ENCODE measurements at places on chromosomes 3 and 15.

DNA sequence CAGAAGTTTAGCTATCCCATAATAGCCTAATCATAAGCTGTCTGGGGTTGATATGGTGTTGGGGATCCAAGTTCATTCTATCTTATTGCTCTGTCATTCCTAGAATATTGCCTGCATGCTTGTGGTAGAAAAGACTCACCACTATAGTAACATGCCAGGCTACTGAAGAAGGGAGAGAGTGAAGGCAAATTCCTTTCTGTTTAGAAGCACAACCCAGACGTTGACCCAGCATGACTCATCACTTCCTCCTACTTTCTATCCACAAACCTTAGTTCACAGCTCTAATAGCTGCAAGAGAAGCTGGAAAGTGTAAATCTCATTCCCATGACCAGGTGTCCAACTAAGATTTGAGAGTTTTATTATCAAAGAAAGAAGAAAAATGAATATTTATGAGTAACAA, 57.8 kb upstream of the NMD3 start:
- peak; percentile 94 for DNase-seq

- DNase-seq = peak; percentile 56
Observed at GRCh38 chr15:78061963-78062427, 15.5 kb downstream of the TBC1D2B start.

- DNase-seq = no peak
Observed at GRCh38 chr15:88463870-88464532, 3.2 kb downstream of the MRPL46 start.

- no peak for DNase-seq
Observed at GRCh38 chr3:77139624-77140023, 99.7 kb downstream of the ROBO2 start.

DNA sequence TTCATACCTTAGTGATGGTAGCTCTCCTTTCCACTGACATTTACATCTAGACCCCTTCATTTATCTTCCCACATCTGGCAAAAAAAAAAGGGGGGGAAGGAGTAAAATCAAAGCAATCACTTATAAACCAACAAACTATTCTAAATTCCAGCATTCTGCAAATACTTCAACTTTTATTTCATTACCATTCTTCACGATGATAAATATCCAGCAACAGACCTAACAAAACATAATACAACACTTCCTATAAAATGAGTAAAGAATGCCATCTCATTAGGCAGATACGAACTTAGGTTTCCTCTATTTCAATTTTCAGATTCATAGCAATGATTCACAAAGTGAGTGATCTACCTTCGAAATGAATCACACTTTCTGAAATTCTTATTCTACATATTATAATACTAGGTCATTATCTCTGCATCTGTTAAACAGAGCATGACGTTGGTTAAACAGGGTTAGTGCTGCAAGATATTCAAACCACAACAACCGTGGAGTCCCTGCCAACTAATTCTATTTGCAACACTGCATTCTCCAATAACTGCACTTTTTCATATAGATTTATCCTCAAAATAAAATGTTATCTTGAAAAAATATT, at the start of gene LRRFIP2:
Gene LRRFIP2, minus strand, starts transcription at position 51 of the 595 bp plus-strand sequence. CDS start 25,599 bp downstream, outside the sequence.
- peak; percentile 93 for DNase-seq

- DNase-seq = no peak
Observed at GRCh38 chr3:62094461-62094860, 278.9 kb downstream of the FEZF2 start.

DNA sequence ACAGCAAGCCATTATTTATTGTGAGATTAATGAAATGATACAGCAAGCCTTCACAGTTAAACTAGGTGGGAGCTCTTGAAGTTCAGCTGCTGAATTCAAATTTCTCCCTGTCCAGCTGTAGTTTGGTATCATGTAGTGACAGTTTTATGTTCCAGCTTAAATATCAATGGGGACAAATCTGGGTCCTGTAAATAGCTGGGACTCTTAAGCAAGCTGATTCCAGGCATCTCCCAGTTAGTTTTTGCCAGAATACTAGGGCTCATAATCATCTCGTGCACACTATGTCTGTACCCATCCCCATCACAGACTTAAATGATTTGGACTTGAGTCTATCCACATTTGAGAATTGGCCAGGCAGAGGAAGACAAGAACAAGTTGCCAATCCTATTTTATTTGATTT, 27.9 kb upstream of the NIT2 start:
- DNase-seq = no peak

GRCh38 chr15:66673410-66674322, 28.4 kb upstream of the SMAD6 start:
- DNase-seq = peak; percentile 21

- no peak for DNase-seq
Observed at GRCh38 chr3:169822540-169822939, 9.8 kb upstream of the LRRC34 start.

DNA sequence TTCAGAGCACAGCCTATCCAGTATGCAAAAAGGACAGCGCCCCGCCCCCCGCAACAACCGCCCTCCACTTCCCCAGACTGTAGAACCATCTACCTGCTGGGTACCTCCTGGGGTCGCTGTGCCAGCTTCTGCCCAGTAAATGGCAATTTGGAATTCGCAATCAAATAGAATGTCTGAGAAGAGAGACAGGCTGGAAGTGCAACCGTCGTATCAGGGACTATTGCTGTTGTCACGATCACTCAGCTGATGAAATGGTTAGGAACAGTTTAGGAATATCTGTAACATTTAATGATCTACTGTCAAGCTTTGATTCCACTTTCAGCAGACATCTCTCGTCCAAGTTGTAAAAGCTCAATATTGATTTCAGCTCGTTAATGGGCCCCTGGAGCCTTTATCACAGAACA, 13.3 kb upstream of the PARL start:
- no peak for DNase-seq

DNA sequence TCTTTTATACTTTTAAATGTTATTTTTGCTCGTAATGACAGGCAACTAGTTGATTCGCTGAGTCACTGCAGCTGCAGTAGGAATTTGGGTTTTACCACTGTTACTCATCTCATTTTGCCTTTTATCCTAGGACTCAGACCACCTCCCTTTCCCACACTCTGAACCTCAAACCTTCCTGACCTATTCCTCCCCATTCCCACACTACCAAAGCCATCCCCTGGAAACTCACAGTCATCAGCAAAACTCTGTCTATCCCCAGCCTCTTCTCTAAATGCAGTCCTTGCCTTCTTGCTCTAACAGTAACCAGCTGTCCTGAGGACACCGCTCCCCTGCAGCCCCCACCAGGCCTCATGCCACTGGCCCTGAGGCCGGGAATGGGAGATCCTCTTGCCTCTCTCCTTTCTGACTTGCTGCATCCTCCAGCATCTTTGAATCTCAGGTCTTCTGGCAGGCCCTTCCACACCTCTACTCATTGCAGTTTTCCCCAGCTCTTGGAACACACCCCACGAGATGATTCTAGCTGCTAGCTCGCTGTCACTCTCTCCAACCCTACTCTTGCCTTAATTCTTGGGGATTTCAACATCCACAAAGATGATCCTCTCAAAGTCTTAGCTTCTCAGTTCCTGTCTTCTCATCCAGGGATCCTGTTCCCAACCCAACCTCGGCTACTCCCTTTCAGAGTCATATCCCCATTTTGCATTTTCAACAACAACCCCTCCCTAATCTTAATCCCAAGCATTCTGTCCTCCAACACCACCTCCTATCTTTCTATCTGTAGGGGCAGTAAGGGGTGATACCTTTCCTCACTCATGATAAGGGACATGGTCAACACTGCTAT, 55.9 kb upstream of the C3orf80 start:
- DNase-seq = peak; percentile 89

GRCh38 chr3:77256584-77257503, 216.9 kb downstream of the ROBO2 start:
- no peak for DNase-seq

GRCh38 chr15:95327661-95328060, 1002.8 kb upstream of the NR2F2 start:
- no peak for DNase-seq

GRCh38 chr3:25365636-25366035, 62.4 kb upstream of the RARB start:
- DNase-seq = no peak

- DNase-seq = no peak
Observed at GRCh38 chr15:31265090-31265870, 61.4 kb upstream of the KLF13 start.

- DNase-seq = no peak
Observed at GRCh38 chr3:174873832-174874657, 14.9 kb downstream of the NAALADL2 start.

DNA sequence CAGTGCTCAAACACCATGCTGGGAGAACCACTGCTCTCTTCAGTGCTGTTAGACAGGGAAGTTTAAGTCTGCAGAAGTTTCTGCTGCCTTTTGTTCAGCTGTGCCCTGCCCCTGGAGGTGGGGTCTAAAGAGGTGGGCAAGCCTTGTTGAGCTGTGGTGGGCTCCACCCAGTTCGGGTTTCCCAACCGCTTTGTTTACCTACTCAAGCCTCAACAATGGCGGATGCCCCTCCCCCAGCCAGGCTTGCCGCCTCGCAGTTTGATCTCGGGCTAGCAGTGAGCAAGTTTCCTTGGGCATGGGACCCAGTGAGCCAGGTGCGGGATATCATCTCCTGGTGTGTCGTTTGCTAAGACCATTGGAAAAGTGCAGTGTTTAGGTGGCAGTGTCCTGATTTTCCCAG, 670.2 kb upstream of the ALCAM start:
- no peak for DNase-seq
